G401 (cell line): ENCODE measurements at places on chromosomes 2 and 18. TPM values are rescaled to one million over a fixed set of nuclear protein-coding genes. Genes with fewer than 3 reads are reported as not detected.

DNA sequence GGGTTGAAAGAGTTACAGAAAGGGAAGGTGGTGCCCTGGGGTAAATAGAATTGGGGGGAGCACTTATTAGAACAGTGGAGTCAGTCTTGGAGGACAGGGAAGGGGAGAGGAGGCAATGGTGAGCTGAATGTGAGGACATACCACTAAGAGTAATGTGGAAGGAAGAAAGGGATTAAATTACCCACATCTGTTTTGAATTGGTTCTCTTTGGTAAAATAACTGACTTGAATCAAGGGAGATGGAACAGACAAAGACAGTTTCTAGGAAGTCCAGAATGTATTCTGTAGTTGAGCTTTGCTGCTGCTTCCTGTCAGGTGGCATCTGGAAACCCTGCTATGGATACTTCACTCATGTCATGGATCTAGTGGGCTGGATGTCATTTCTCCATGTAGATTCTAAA is 6.7 kb downstream of the SETBP1 start:
- DNase-seq: no peak

DNA sequence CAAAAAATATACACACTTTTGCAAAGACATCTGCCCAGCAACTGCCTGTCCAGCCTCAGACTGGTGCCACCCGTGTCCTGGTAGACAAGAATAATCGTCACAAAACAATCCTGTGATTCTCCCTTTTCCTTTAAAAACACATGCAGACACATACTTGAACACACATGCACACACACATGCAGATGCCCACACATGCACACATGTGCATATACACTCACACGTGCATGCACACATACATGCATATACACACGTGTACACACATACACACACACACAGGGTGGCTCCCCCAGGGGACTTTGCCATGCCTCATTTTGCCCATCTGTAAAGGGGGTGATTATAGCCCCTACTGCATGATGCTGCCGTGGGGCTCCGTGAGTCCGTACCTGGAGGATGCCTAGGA is 24.9 kb upstream of the ALPP start:
- no peak for DNase-seq

DNA sequence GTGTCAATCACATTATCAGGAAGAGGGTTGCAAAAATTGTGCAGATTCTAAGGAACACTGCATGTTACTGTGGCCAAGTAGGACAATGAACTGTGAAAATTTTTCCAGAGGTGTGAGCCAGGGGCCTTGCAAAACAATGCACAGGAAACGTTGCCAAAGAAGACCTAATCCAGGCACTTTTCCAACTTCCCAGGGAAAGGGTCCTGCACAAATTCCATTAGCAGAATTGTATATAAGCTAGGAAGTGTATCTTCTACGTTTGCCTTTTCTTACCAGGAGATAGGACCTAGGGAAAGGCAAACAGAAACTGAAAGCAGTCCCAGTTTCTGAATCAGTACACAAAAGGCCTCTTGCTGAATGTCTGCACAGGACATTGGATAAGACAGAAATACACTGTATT is 1888.3 kb upstream of the CELF4 start:
- peak; percentile 33 for DNase-seq

GRCh38 chr2:212726403-212726802 is 187.8 kb upstream of the ERBB4 start:
- DNase-seq: no peak

CNTNAP5 gene
- total RNA-seq: not detected in 2 replicates
